A549 (cell line): ENCODE measurements at places on chromosomes 11 and 22. TPM values are rescaled to one million over a fixed set of nuclear protein-coding genes. Genes with fewer than 3 reads are reported as not detected.

GRCh38 chr11:125192183-125192582 is 27.6 kb downstream of the PKNOX2 start:
- no peak for DNase-seq

DNA sequence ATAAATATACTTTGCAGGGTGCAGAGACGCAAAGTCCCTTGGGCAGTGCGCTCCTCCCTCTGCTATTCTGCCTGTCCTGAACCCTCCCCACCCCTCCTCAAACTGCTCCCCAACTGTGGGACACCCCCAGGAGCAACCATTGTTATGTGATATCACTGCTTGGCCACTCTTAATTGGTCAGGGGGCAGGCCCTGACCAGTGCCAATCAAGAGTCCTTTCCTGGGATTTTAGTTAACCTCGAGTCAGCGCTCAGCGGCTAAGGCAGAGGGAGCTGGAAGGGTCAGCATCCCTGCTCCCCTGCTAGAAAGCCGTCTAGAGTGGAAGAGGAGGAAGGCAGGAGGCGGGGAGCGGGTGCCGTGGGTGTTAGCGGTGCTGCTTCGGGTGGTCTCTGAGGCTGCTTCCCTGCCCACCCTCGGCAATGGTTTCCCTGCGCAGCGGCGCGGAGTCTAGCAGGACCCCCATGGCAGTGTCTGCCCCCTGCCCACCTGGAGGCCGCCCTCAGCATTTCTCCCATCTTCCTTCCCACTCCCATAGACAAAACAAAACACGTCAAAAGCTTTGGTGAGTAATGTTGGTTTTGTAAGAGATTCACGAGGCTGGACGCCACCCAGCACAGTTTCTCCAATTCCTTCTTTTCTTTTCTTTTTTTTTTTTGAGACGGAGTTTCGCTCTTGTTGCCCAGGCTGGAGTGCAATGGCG is 38.4 kb upstream of the A4GALT start:
- DNase-seq = no peak

DNA sequence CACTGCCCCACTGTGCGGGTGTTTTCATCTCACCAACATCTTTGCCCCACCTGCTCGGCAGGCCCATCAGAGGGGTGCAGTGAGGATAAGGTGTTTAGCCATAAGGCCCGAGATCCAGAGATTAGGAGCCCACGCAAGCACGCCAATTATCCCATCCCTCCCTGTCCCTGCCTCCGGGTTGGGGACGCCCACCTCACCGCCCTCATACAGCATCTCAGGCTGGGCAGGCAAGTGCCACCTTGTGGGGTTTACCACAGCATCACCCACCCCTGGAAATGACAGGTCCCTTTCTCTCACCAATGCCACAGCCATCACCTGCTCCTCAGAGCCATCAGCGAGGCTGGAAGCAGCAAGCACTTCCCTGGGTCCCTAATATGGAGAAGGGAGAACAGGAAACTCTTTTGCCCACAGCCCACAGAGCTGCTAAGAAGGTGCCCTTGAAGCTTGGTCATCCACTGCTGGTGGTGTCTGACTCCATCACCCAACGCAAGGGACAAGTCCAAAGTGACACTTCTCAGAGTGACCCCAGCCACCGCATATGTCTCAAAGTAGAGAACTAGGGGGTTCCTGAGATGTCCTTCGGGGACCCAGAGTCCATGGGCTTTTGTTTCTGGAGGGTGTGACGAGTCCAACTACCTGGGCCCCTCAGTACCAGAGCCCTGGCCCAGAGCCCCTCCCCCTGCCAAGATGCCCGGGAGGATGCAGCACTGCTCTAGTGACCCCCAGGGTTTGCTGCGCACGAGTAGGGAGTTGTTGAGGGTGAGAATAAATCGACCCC is 15.8 kb downstream of the VPS37C start:
- no peak for DNase-seq

DNA sequence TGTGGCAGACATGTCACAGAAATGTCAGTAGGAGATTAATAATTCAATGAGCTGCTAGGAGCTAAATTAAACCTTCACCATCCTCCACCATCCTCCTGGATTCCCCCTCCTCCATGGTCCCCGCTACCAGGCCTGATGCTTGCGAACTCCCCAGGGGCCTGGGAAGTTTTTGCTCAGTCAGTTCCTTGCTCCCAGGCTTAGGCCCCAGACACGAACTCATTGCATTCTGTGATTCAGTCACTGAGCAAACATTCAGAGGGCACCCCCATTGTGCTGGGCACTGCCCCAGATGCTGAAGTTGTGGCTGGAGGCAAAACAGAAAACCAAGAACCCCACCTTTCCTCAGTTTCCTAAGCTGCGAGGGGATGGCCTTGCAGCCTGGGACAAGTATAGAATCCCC is 14.3 kb downstream of the NPTXR start:
- DNase-seq = no peak

- DNase-seq = no peak
Observed at GRCh38 chr11:15864026-15864805, 492.1 kb downstream of the SOX6 start.

DNA sequence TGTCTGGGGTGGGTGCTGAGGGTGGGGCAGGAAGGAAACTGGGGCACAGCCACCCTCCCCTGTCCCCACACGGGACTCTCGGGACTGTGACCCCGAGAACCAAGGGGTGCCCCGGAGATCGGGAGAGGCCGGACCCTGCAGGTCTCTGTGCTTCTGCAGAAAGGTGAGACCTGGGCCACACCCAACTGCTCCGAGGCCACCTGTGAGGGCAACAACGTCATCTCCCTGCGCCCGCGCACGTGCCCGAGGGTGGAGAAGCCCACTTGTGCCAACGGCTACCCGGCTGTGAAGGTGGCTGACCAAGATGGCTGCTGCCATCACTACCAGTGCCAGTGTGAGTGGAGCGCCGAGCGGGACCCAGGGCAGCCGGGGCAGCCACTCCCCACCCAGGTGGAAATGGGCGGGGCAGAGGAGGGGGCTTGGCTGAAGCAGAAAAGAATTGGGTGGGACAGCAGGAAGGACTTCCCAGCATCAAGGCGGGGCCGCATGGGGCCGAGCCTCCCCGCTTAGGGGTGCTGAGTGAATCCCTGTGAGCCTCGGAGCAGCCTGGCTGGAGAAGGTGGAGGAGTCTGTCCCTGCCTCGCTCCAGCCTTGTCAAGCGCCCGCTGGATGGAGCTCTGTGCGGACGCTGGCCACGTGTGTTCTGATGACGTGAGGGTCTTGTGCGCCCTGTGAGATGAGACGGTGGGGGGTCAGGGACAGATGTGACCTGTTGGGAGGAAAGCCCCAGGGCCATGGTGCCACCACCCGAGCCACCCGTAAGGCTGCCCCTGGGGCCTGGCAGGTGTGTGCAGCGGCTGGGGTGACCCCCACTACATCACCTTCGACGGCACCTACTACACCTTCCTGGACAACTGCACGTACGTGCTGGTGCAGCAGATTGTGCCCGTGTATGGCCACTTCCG is 29.3 kb upstream of the MUC5B start:
- no peak for DNase-seq

DNA sequence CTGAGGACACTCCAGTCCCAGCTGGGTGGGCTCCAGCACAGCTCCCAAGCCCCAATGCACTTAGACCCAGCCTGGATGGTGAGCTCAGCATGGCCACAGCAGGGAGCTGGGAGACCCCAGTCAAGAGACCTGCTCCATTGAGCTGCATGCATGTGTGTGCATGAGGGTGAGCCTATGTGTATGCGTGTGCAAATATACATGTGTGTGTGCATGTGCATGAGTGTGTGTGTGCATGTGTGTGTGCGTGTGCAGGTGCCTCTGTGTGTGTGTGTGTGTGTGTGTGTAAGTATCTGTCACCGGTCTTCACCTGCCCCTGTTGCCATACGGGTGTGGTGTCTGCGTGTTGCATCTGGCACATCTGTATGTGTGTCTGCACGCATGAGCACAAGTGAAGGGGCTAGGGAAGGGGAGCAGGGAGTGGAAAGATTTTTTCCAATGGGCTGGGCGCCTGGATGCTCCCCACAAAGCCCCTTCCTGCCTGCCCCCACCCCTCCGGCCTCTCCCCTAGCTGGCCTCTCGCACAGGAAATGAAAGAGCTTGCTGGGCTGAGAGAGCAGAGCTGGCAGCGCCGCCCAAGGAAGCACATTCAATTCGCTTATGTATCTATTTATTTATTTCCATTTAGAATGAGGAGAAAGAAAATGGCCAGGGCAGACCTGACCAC is 4.1 kb downstream of the TSPAN32 start:
- DNase-seq = no peak

- no peak for DNase-seq
Observed at GRCh38 chr11:28017816-28018215, 90.1 kb downstream of the KIF18A start.

DNA sequence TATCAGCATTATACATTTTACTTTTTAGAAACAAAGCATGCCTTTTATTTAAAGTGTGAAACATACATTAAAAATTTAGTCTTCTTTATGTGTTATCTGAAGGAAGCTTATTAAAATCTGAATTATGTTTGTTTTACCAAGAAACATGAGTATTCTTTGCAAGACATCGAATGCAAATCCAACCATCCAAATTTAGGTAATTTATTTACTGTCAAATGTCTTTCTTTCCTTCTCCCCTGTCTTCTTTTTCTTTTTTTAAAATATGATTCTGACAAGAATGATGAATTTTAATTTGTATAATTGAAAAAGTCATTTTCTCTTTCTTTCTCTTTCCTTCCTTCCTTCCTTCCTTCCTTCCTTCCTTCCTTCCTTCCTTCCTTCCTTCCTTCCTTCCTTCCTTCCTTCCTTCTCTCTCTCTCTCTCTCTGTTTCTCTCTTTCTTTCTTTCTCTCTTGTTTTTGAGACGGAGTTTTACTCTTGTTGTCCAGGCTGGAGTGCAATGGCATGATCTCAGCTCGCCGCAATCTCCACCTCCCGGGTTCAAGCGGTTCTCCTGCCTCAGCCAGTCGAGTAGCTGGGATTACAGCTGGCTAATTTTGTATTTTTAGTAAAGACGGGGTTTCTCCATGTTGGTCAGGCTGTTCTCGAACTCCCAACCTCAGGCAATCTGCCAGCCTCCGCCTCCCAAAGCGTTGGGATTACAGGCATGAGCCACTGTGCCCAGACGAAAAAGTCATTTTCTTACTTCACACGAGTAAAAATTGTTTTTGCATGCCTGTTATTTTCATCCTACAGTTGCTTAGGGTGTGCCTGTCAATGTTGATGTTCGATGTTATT is 157.5 kb downstream of the TMEM135 start:
- DNase-seq = no peak

DNA sequence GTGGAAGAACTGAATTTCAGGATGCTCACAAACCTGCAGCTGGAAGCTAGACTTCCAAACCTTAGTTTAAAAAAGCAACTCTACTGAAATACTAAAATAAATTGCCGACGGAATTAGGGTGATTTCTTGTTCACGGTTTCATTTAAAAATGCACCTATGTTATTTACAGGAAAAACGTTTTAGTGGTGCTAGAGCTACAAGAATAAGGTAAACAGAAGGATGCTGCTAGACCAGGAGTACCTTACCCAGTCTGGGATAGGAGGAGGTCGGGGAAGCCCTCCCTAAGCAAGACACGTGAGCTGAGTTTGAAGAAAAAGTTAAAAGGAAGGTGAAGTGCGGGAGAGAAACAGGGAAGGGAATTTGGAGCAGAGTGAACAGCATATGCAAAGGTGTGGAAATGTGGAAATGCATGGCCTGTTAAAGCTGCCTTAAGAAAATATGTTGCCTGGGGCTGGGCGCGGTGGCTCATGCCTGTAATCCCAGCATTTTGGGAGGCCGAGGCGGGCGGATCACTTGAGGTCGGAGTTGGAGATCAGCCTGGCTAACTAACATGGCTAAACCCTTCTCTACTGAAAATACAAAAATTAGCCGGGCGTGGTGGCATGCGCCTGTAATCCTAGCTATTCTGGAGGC is 1.4 kb upstream of the FTH1 start:
- DNase-seq = no peak

DNA sequence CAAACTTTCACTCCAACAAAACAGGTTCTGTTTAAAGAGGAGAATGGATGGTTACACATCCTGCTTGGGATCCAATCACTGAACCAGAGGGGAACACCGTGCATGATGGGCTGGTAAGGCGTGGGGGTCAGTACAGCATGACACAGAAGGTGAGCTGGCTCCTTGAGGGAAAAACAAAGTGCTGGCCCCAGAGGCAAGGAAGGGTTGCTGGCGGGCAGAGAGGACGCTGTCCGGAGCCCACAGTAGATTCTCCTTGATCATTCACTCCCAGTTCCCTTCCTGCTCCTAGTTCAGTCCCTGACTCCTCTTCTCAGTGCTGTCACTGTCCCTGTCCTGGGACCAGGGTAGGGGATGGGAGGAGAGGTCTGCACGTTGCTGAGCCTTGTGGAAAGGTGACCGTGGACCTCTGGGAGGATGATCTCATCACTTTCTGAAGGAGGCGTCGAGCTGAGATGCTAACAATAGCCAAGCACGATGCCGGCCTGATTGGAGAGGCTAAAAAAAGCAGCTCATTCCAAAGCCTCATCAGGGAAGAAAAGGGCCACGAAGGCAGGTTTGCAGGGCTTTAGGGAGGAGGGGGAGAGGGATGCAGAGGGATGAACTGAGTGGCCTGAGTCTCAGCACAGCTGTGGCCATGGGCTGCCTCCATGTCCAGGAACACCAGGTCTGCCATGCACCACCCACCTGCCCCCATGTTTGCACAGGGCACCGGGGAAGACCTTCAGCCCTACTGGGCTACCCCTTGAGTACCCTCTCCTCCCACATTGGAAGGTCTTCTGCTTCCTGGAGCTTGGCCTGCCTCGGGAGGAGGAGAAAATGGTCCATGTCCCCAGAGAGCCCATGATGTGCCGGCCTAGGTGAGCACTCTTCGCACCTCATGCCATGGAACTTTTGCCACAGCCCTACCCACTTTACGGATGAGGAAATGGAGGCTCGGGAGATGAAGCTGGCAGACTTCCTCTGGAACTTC is 72.7 kb upstream of the RTL6 start:
- DNase-seq = no peak

DNA sequence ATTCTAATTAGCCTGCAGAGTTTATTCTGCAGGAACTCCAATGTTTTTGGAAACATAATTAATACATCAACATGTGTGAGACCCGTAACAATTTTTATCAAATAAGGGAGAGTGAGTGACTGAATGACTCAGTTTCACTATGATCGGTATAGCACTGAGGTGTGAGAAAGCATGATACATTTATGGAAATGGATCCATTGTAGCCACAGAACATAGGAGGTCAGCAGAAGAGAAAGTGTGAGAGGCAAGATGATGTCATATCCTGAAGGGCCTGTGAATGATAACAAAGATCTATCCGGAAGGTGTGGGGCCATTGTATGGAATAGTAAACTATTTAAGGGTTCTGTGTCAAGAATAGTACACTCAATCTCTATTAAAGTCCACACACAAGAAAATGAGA is 1406.1 kb upstream of the TENM4 start:
- no peak for DNase-seq

DNA sequence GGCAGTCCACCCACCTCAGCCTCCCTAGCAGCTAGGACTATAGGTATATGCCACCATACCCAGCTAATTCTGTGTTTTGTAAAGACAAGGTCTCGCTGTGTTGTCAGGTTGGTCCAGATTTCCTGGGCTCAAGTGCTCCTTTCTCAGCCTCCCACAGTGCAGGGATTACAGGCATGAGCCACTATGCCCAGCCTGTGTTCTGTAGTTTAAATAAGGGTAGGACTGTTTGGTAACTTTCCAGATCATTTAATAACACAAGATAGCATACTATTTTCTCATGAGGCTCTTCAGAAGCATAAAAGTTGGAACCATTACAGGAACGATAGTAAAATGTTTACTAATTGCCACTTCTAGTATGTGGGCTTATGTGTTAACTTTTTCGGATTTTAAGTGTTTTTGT is 38.0 kb upstream of the GRIK4 start:
- DNase-seq = no peak

The UBQLNL gene
- polyA plus RNA-seq = 0.06 to 0.13 TPM (median 0.12 TPM) in 3 replicates

The TIMP3 gene
- 0.97 to 1.6 TPM (median 1.4 TPM) in 3 replicates for polyA plus RNA-seq
